NCI-H1930 (cell line): ENCODE measurements at places on chromosomes 4 and X.
A peak's percentile ranks its signal among the peaks of the same experiment; 100 is the strongest.

GRCh38 chr4:89640620-89641366 lies 196.2 kb downstream of the SNCA start:
- DNase-seq = no peak

- DNase-seq = no peak
Observed at GRCh38 chrX:41781500-41781899, 57.5 kb downstream of the GPR82 start.

GRCh38 chr4:42904986-42905385 lies 12.5 kb downstream of the GRXCR1 start:
- no peak for DNase-seq

DNA sequence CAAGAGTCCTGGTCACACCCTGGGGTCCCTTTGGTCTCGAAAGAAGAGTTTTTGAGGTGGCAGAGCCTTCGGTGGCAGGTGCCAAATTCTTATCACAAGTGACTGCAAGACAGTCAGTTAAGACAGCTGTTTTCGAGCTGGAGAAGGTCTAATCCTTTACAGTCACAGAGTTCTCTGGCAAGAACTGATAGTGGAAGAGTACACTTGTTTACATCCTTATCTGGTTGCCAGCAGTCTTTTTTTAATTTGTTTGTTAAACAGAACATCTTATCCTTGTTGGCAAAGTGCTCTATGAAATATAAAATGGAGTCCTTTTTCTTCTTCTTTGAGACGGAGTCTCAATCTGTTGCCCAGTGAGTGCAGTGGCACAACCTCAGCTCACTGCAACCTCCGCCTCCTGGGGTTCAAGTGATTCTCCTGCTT lies 50.4 kb upstream of the ELOVL6 start:
- DNase-seq = no peak

GRCh38 chr4:82138374-82138773 lies 235.4 kb downstream of the HNRNPD start:
- no peak for DNase-seq

DNA sequence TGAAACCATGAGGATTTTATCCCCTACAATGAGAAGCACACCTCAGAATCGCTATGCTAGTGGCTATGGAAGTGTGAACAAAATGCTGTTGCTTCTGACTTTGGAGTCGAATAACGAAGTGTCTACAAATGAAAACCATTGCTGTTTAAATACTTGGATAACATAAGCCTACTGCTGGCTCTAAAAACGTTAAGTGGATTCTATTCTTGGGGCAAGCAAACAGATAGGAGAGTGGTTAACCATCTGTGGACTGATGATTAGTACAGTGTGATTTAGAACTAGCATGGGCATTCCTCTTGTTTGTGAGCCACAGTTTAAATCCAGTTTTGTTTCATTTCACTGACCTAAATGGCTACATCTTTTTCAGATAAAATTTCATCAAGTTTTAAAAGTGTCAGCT lies 109.7 kb upstream of the PNPLA4 start:
- DNase-seq = peak; percentile 2

GRCh38 chr4:141174457-141174856 lies 41.2 kb upstream of the RNF150 start:
- no peak for DNase-seq

GRCh38 chrX:120774606-120775005 lies 101.1 kb downstream of the CT47B1 start:
- DNase-seq = no peak

GRCh38 chr4:155887847-155888570 lies 15.5 kb upstream of the TDO2 start:
- DNase-seq = no peak

GRCh38 chrX:71910643-71910985 lies at the start of gene NHSL2:
TSS of gene NHSL2 (plus strand) at chrX:71910845.
- no peak for DNase-seq

DNA sequence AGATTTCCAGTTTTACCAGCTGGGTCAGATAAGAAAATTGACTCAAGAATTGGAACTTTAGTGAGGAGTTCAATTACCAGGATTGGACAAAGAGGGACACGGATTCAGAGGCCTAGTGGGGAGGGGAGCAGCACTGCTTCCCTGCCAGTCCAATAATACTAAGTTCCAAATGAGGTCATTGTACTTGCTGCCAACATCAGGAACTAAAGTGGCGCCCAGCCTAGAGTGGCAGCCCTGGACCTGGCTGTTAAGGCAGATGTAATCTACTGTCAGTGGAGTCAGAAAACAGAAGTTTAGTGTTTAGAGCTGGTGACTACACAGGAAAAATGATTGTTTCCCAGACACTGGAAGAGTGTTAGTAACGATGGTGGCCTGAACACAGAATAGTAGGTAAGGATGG lies 42.7 kb upstream of the RAPGEF2 start:
- no peak for DNase-seq

GRCh38 chr4:77820649-77821561 lies 1.7 kb upstream of the CNOT6L start:
- DNase-seq = no peak

DNA sequence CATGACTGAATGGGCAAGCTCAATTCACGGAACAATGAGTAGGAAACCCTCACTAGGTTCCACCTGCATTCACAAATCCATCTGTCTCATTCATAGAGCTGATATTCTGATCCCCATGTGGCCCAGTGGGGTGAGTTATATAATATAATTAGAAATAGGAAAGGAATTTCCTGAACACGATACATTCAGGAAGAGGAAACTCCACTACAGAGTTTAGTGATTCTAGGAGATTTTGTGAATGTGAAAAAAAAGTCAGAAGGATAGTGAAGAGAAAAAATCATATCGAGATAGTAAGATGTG lies 471.2 kb downstream of the GASK1B start:
- no peak for DNase-seq

GRCh38 chr4:105137121-105137875 lies 9.4 kb upstream of the TET2 start:
- no peak for DNase-seq

DNA sequence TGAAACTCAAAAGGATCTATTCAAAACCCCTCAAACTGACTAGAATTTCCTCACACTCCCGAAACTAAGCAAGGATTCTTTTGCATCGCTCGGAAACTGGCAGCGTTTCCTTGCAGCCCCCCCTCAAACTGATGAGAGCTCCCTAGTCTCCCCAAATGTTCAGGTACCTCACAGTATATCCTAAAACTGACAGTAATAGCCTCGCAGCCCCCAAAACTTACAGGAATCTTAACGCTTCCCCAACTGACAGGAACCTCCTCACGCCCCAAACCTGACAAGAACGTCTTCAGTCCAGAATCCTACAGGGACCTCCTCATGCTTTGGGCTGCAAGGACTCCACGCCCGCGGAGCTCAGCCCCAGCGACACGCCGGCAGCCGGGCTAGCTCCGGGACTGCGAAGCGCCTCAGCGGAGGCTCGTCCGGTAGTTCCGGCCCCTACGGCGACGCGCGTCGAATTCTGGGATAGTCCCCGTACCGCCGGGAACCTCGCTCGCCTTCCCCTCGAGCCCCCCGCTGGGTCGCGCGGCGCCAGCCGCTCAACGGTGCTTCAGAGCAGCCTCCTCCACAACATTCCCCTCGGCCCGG lies 640 bp downstream of the PHF8 start:
- DNase-seq = peak; percentile 34

GRCh38 chr4:304969-305680 lies at the start of gene ZNF732:
TSS of gene ZNF732 (minus strand) at chr4:305474. CDS start at chr4:305310, 164 bp downstream.
- peak; percentile 47 for DNase-seq

DNA sequence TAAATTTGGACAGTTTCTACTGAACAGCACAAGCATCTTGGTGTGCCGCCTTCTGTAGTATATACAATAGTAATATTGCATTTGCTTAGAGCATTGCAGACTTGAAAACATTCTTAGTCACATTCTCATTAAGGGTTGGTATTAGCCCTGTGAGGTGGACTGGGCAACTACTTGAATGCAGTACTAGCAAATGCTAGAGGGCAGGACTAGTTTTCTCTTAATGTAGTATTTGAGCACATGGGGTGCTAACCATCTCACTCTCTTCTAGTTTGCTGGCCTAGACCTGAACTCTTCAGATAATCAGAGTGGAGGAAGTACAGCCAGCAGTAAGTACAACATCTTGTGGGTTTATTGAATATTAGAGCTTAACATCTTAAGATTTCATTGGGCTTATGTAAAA lies 3.2 kb downstream of the DDX3X start:
- no peak for DNase-seq

- no peak for DNase-seq
Observed at GRCh38 chr4:183445097-183445428, 627 bp downstream of the CDKN2AIP start.

- DNase-seq = no peak
Observed at GRCh38 chrX:81556880-81557279, 355.0 kb downstream of the SH3BGRL start.

- no peak for DNase-seq
Observed at GRCh38 chr4:6472387-6473263, at the start of gene PPP2R2C. TSS of gene PPP2R2C (minus strand) at chr4:6472614. CDS start at chr4:6472229, 385 bp downstream.

DNA sequence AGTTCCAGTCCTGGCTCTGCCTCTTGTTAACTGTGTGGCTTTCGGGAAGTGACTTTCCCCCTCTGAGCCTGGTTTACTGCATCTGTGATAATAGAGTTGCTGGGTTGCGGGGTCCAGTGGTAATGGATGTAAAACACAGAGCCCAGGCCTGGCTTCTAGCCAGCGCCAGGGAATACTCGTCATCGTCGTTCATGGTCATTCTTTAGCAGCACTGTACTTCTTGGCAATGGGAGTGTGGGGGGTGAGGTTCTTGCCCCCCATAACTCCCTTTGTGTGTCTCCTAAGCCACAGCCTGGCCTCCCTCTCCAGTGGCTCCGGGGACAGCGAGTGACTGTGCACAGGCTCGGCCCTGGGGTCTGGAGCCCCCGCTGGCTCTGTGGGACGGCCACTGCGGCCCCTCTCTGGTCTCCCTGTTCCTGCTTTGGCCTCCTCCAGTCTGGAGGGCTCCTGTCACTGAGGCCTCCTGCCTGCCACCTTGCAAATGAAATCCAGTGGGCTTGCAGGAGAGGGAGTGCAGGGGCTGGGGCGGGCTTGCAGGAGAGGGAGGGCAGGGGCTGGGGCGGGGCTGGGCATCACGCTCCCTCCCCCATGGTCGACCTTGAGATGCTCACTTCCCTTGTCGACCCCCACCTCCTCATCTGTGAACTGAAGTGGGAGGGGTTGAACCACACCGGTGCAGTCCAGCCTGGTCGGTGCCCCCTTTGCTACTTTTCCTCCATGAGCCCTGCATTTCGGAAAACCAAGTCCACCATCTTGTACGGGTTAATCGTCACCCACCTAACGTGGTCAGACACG lies 13.2 kb downstream of the PSAPL1 start:
- DNase-seq = no peak

GRCh38 chr4:130067419-130067818 lies 971.5 kb downstream of the C4orf33 start:
- no peak for DNase-seq

GRCh38 chr4:104302731-104303130 lies 192.0 kb downstream of the CXXC4 start:
- no peak for DNase-seq

- DNase-seq = no peak
Observed at GRCh38 chr4:84481860-84482245, 17.2 kb downstream of the NKX6-1 start.

GRCh38 chrX:11504234-11504633 lies 161.5 kb downstream of the ARHGAP6 start:
- no peak for DNase-seq

- no peak for DNase-seq
Observed at GRCh38 chrX:37726346-37726745, 40.8 kb downstream of the XK start.

GRCh38 chr4:3767570-3768288 lies 1.5 kb downstream of the ADRA2C start:
- peak; percentile 27 for DNase-seq

- DNase-seq = no peak
Observed at GRCh38 chr4:1331591-1332353, 15.2 kb upstream of the UVSSA start.

GRCh38 chr4:174324725-174325124 lies 41.0 kb downstream of the CEP44 start:
- no peak for DNase-seq

DNA sequence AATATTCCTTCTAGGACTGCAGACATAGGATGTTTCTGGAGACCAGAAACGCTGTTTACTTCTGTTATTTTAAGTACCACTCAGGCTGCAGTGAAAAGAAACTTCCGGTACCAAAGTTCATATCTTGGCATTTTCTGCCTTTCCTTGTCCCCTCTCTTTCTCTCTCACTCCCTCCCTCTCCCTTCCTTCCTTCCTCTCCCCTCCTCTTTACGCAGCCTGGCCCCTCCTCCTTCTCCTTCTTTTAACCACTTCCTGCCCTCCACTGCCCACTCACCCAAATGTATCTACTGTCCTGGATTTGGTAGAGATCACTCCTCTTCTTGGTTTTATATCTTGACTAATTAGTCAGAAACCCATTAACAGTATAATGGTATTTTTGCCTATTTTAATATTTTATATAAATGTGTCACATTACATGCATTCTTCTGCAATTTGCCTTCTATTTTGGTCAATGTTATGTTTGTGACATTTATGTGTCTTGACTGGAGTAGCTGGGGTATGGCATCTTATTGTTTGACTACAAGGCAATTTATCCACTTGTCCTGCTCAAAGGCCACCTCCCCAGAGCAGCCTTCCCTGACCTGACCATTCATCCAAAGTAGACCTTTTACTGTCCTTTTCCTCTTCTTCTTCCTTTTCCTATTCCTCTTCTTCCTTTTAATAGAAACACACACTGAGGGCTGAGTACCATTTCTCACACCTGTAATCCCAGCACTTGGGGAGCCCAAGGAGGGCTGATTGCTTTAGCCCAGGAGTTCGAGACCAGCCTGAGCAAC lies 56.9 kb downstream of the BCOR start:
- DNase-seq = no peak

- DNase-seq = no peak
Observed at GRCh38 chr4:3114377-3114776, 39.9 kb downstream of the HTT start.

DNA sequence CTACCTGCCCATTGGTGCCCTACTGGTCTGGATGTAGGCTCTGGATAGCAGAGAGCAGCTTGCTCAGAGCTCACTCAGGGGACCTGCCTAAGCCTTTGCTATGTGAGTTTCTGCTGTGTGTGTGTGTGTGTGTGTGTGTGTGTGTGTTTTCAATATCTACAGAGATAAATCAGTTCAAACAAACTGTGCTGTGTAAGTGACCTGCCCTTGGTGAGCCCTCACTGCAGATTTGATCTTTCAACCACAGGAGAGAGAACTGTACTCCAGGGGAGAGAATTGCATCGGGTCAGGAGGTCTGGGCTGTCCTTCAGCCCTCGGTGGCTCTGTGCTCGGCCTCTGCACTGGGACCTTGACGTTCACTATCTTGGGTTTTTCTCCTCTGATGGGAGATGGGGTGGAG lies 35.0 kb upstream of the CDKN2AIP start:
- no peak for DNase-seq

DNA sequence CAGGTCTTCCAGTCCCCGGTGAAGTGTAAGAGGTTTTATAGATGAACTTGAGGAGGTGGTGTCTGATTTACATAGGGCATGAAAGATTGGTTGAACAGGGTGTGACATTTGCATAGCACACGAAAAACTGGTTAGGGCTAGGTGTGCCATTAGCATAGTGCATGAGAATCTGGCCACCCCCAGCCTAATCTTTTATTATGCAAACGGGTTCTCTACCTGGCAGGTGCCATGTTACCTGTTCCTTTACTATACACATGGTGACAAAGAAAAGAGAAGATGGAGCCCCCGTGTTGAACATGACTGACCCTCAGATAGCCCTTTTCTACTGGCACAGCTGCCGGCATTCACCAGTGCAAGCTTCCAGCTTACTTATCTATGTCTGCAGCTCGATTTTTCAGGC lies 71.0 kb downstream of the UCHL1 start:
- DNase-seq = no peak
